ENCODE measurements at places on chromosomes 1 and 21. TPM values are rescaled to one million over a fixed set of nuclear protein-coding genes. Genes with fewer than 3 reads are reported as not detected.

The PARP1 gene
- total RNA-seq: 235 TPM

The SMIM34 gene
- total RNA-seq: not detected

The SELENBP1 gene
- 11.6 TPM for total RNA-seq

The GBP1 gene
- 10.4 TPM for total RNA-seq

The GBP3 gene
- total RNA-seq: 20.1 TPM

The CNIH3 gene
- total RNA-seq: 3.4 TPM

The TMEM79 gene
- 8.1 TPM for total RNA-seq
